ENCODE measurements at places on chromosomes 6 and 20. TPM values are rescaled to one million over a fixed set of nuclear protein-coding genes. Genes with fewer than 3 reads are reported as not detected.

Gene FAM83D
- total RNA-seq = 81.4 TPM

Gene FKBP1C
- 1.9 TPM for total RNA-seq

Gene CDH4
- total RNA-seq = not detected

Gene RNF144B
- 4.6 TPM for total RNA-seq

Gene GJA10
- not detected for total RNA-seq

Gene HSPA1L
- total RNA-seq = 0.69 TPM

Gene L3MBTL3
- total RNA-seq = 3.0 TPM

Gene FHL5
- total RNA-seq = not detected

Gene DNMT3B
- total RNA-seq = 7.3 TPM

Gene UQCC2
- 70.0 TPM for total RNA-seq

Gene RAET1L
- 1.1 TPM for total RNA-seq

Gene ADGRF1
- 82.6 TPM for total RNA-seq

Gene CCN6
- total RNA-seq = not detected

Gene FKBP5
- 12.4 TPM for total RNA-seq

Gene RIPOR2
- 0.44 TPM for total RNA-seq

Gene PARD6B
- 3.7 TPM for total RNA-seq

Gene OR2J3
- total RNA-seq = not detected

Gene PAX1
- not detected for total RNA-seq

Gene CLIC5
- not detected for total RNA-seq

Gene GABRR1
- total RNA-seq = not detected

Gene ULBP2
- total RNA-seq = 5.8 TPM

Gene GPR63
- 0.07 TPM for total RNA-seq

Gene LY6G6D
- not detected for total RNA-seq

Gene FITM2
- total RNA-seq = 9.9 TPM

Gene MEP1A
- total RNA-seq = not detected

Gene OXT
- total RNA-seq = not detected

Gene EDN1
- 25.6 TPM for total RNA-seq

Gene ZNF311
- 0.40 TPM for total RNA-seq

Gene RAET1E
- total RNA-seq = 1.7 TPM

Gene MYH7B
- total RNA-seq = 0.04 TPM

Gene MMP24
- 0.52 TPM for total RNA-seq

Gene RBBP8NL
- total RNA-seq = 9.4 TPM

Gene NKX2-2
- not detected for total RNA-seq

Gene DEFB132
- not detected for total RNA-seq

Gene KCNQ2
- total RNA-seq = not detected

Gene PHACTR3
- total RNA-seq = 26.4 TPM

Gene NOX3
- total RNA-seq = not detected

Gene GCNT2
- total RNA-seq = 18.3 TPM

Gene SAPCD1
- total RNA-seq = 6.0 TPM

Gene PRKN
- total RNA-seq = not detected

Gene ANKRD66
- not detected for total RNA-seq

Gene HLA-DQB2
- not detected for total RNA-seq

Gene NKAIN4
- total RNA-seq = not detected

Gene ELOVL5
- 57.2 TPM for total RNA-seq

Gene BEND6
- 1.3 TPM for total RNA-seq

Gene SCGN
- total RNA-seq = not detected

Gene SLC52A3
- total RNA-seq = 5.9 TPM

Gene C2
- 1.1 TPM for total RNA-seq

Gene SEL1L2
- total RNA-seq = not detected

Gene FAM209B
- total RNA-seq = not detected

Gene SGK2
- total RNA-seq = 6.6 TPM

Gene KCNG1
- total RNA-seq = 61.5 TPM

Gene ZNFX1
- total RNA-seq = 18.9 TPM

Gene ADAT2
- total RNA-seq = 5.1 TPM
